ENCODE measurements at places on chromosomes 6 and 20.

GRCh38 chr6:50681213-50681824 is 32.0 kb upstream of the TFAP2D start:
- DNase-seq: no peak

DNA sequence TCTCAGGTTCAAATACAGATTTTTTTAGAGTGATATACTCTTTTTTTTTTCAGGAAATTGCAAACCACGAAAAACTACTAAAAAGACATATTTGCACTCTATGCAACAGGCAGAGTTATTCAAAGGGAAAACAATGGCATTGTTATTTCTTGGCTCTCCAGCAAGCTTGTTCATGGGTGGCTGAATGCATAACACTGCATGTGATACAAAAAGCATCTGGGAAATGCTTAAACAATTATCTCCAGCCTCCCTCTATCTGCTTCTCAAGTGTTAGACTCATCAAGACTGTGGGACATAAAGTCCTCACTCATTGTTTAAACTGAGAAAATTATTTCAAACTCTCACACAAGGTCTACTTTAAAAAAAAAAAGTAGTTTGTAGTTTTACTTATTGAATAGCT is 7.3 kb upstream of the COL12A1 start:
- DNase-seq: no peak

DNA sequence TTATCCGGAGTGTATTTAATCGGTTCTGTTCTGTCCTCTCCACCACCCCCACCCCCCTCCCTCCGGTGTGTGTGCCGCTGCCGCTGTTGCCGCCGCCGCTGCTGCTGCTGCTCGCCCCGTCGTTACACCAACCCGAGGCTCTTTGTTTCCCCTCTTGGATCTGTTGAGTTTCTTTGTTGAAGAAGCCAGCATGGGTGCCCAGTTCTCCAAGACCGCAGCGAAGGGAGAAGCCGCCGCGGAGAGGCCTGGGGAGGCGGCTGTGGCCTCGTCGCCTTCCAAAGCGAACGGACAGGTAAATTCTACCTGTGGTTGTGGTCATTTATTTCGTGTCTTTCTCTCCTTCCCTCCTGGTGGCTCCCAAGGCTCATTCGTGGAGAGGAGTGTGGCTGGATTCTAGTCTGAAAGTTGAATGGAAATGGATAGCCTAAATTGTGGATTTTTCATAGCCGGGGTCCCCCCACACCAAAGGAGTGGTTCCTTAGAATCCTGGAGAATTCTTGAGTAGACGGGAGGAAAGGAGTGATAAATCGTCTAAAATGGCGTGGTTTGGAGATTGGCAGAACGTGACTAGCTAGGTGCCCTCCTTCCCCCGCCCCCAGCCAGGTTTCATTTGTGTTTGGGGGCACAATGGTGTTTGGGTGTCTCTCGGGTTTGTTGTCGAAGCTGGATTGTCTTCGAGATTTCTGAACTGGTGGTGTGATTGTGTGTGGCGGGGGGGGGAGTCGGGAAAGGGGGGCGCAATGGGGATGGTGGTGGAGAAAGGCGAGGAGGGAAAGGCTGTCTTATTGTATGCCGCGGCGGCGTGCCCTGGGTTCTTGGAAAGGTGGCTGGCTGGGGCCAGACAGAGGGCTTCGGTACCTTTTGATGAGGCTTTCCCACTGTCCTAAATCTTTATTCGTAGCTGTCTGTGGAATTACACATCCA is 673 bp downstream of the MARCKS start:
- DNase-seq: peak; percentile 57

DNA sequence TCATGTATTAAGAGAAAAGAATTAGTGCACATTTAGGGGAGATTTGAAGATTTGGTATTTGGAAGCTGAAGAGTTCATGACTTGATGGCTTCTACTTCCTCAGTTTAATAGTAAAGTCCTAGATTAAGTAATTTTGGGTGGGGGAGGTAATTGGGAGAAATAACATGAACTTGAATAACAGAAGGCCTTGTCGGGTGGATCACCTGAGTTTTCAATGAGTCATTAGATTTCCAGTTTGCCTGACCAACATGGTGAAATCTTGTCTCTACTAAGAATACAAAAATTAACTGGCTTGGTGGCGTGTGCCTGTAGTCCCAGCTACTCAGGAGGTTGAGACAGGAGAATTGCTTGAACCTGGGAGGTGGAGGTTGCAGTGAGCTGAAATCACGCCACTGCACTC is 181.0 kb downstream of the GJA1 start:
- no peak for DNase-seq

DNA sequence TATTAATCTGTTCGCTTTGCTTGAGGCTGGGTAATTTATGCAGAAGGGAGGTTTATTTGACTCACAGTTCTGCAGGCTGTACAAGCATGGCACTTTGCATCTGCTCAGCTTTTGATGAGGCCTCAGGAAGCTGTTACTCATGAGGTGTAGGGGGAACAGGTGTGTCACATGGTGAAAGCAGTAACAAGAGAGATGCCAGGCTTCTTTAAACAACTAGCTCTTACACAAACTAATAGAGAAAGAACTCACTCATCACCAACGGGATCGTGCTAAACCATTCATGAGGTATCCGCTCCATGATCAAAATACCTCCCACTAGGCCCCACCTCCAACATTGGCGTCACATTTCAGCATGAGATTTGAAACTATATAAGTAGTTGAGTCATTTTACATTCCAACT is 34.4 kb upstream of the GCLC start:
- no peak for DNase-seq

GRCh38 chr6:147579667-147580066 is 71.2 kb downstream of the SAMD5 start:
- DNase-seq: no peak

DNA sequence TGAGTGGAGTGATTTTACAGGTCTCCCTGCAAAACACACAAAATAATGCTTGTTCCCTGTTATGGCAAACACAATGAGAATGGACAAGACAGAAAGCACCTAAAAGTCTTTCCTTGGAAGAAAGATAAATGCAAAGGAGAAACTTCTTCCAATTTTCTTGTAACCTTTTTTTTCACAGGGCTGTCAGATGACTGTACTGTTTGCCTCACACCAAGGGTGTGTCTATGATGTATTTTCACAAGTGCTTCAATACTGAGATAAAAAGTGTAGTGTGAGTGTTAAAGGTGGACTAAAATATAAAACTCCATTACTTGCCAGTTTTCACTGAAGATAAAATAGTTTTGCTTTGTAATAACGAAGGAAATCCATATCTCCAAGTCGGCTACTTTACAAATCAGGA is 194.5 kb downstream of the CENPW start:
- no peak for DNase-seq

DNA sequence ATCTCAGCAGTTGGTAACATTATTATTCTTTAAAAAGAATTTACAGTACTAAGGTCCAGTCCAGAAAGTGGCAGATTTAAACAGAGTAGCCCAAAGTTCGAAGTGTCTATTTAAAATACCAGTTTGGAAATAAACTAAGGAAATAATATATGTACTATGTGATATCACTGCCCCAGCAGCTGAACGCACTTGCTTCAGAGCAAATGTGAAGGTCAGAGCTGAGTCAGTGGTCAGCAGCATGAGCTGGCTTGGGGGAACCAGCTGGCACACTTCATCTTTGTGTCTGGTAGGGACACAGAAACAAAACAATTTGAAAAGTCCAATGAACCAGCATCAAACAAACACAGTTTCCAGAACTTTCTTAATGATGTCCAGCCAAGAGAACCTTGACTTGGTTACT is 15.4 kb downstream of the TMEM14B start:
- no peak for DNase-seq

DNA sequence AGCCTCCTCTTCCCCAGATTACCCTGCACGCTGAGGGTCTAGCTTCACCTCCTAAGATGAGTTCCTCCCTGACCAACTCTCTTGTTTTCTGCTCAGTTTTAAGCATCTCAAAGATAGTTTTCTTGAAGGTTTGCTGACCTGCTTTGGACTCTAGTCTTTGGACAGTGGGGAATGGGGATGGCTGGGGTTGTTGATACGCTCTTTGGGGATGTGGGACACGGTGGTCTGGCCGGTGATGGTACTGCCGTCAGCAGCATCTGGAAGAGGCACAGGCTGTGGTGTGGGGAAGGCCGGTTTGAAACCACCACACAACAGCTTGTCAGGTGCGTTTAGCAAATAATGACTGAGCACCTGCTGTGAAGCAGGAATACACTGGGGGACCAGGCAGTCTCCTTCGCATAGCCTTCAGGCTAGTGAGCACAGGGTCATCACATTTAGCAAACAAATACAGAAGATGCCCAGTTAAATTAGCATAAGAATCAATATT is 94.1 kb downstream of the TMEM242 start:
- no peak for DNase-seq

GRCh38 chr20:45266977-45267376 is 12.6 kb upstream of the SLPI start:
- DNase-seq: no peak

DNA sequence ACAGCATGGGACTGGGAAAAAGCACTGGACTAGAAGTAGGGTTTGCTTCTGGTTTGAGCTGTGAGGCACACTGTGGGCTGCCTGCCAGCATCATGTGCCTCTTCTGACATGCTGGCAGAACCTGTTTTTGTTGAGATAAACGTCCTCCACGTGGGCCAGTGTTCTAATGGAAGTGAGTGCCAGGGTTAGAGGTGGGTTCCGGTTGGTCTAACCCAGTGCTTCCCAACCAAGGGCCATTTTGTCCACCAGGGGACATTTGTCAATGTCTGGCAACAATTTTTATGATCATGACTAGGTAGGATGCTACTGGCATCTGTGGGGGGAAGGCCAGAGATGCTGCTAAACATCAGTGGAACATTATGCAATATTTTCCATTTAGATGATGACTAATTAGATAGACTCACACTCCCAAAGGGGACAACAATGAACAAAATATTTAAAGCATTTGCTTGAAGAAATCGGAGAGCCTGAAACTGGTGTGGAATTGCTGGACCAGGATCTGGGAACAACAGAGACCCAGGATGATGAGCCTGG is 7.8 kb upstream of the APMAP start:
- DNase-seq: peak; percentile 78

DNA sequence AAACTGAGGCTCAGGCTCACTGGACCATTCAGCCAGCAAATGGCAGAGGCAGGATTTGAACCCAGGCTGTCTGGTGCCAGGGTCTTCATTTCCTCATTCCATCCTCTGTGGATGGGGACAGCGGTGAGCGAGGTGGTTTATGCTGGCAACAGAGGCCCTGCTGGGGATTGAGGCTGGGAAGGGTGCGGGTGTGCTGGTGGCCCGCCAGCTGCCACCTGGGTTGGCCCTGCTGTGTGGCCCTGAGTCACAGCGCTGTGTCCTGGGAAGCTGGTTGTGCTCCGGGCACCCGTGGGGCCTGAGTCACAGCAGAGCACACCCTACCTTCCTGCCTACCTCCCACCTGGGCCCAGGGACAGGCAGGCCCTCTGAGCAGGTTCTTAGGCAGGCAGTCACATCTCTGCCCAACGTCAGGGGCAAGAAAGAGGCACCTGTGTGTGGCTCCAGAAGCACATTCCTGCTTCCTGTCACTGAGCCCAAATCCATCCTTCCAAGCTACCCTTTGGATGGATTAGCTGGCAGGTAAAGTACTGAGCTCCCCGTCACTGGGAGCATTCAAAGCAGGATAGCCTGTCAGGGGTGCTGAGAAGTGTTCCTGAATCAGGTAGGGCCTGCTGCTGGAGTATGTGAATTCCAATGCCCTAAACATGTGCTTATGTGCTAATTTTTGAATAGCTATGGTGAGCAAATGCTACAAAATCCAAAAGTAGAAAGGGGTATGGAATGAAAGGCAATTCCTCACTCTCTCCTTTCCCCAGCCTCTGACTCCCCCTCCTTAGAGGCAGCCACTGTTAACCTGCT is 53.9 kb downstream of the CEBPB start:
- DNase-seq: no peak

GRCh38 chr6:159680104-159680503 is 12.9 kb downstream of the SOD2 start:
- DNase-seq: no peak

- no peak for DNase-seq
Observed at GRCh38 chr6:46273911-46274310, 103.1 kb upstream of the ENPP5 start.

DNA sequence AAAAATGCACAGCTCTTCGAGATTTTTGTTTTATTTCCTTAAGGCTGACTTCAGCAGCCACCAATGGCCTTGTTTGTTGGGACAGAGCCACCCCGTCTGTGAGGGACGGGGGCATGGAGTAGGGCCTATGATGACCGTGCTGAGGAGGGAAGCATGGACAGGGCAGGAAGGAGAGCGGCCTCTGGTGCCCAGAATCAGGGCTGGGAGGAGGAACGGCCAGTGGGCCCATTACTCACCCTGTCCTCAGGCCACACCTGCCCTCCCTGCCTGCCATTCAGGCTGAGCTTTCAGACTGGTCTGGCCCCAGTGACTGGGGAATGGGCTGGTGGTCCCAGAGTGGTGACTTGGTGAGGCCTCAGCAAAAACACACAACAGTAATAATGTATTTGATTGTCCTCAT is 104.4 kb downstream of the SMOC2 start:
- DNase-seq: no peak

- no peak for DNase-seq
Observed at GRCh38 chr20:10523443-10523842, 88.3 kb downstream of the SLX4IP start.

DNA sequence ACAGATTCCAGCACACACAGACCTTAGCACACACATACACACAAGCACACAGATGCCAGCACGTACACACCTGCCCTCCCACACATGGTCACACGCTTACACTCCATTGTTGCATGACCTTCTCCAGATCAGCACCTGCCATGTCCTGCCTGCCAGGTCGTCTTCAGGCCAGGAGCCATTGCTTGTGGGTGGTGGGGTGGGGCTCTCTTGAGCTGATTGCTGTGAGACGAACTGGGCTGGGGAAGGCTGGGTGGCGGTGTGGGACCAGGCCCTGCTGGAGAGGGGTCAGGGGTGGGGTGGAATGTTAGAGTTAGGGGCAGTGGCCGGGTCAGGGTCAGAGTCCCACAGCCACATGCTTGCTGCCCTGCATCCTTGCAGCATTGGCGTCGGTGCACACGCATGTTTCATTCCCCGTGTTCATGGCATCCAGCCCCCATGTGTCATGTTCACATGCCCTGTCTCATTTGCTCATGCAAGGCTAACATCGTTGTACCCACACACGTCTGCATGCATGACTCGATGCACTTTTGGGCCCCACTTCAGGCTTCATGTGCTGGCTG is 6.5 kb upstream of the NPBWR2 start:
- peak; percentile 61 for DNase-seq

- DNase-seq: no peak
Observed at GRCh38 chr20:22918286-22918983, 116.7 kb upstream of the SSTR4 start.

GRCh38 chr6:33960345-33961313 is 156.8 kb upstream of the MLN start:
- DNase-seq: no peak

- no peak for DNase-seq
Observed at GRCh38 chr6:73180763-73181619, 44.3 kb downstream of the KHDC1L start.

Data from aorta (tissue), 5 donors.